ENCODE measurements at places on chromosomes 12 and 14. TPM values are rescaled to one million over a fixed set of nuclear protein-coding genes. Genes with fewer than 3 reads are reported as not detected.

Gene TTC9
- 2.4 TPM for total RNA-seq

Gene ALG10B
- 2.0 TPM for total RNA-seq

Gene C12orf50
- not detected for total RNA-seq

Gene ASCL1
- not detected for total RNA-seq

Gene RNASE4
- 15.8 TPM for total RNA-seq

Gene BDKRB1
- total RNA-seq, result not detected

Gene ADCY4
- total RNA-seq, result 20.7 TPM

Gene CHGA
- not detected for total RNA-seq

Gene TESPA1
- 1.4 TPM for total RNA-seq

Gene NGB
- total RNA-seq, result not detected

Gene SOCS4
- total RNA-seq, result 10.3 TPM

Gene REP15
- 4.6 TPM for total RNA-seq

Gene AQP6
- total RNA-seq, result not detected

Gene ZC2HC1C
- total RNA-seq, result 3.4 TPM

Gene C14orf39
- total RNA-seq, result not detected

Gene CD69
- total RNA-seq, result 3.8 TPM

Gene FZD10
- 0.09 TPM for total RNA-seq

Gene PTHLH
- 0.67 TPM for total RNA-seq

Gene CATSPERB
- 0.88 TPM for total RNA-seq

Gene DHH
- total RNA-seq, result 0.71 TPM
